ENCODE measurements at places on chromosomes 12 and 14.
A peak's percentile ranks its signal among the peaks of the same experiment; 100 is the strongest.

- DNase-seq = peak; percentile 92
These were observed 7.7 kb downstream of the AHNAK2 start for GRCh38 chr14:104970231-104971068.

DNA sequence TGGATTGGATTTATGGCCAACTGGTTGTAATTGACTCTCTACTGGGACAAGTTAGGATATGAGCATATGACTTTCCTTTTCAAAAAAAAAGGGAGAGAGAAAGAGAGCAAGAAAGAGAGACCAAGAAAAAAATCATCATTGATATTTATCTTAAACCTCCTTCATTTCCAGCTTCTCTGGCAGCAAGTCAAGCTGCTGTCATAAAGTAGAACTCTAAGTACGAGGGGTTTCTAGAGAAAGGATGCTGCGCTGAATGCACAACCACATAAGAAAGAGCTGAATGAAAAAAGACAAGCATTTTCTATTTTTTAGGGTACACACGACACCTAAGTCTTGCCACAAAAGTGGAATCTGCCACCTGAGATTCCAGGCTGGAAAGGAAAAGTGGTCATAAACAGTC lies 182.6 kb downstream of the SLC25A21 start:
- DNase-seq = no peak

- DNase-seq = peak; percentile 33
These were observed 589.5 kb upstream of the TBX3 start for GRCh38 chr12:115273456-115273855.

DNA sequence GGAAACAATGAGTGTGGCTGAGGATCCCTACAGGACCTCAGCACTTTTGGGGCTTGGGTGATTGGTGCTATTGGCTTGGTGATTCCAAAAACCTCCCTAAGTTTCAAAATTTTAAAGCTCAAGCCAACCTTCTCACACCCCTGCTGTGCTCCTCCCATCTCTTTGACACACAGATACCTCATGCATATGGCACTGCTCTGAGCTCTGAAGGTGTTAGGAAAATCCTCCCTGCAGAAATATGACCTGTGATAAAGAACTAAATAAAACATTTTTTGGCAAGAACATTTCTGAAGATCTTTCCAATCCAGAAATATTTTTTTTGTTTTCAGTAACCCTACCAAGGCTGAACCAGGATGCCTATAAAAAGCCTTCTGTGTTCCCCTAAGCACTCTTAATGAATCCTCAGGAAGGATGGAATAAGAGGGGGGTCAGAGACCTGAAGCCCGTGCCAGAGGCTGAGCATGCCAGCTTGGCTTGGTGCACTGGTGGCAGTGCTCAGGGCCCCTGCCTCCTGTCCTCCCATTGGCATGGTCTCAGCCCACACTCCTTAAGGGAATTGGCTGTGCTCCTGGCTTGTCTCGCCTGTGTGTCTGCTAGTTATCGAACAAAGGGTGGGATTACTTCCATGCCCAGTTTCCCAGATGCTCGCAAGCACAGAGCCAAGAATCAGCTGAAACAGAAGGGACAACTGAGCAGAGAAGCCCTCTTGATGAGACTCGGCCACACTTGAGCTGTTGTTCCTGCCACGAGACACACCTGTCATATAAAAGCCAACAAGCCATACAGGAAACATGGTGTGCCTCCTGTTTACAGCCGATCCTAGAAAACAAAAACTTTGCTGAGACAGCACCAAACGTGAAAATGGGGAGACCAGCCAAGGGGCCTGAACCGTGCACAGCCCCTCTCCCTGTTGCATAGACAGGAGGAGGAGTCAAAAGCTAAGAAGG lies 132.7 kb upstream of the EEA1 start:
- no peak for DNase-seq

GRCh38 chr12:124686370-124687173 lies 119.2 kb upstream of the NCOR2 start:
- no peak for DNase-seq

DNA sequence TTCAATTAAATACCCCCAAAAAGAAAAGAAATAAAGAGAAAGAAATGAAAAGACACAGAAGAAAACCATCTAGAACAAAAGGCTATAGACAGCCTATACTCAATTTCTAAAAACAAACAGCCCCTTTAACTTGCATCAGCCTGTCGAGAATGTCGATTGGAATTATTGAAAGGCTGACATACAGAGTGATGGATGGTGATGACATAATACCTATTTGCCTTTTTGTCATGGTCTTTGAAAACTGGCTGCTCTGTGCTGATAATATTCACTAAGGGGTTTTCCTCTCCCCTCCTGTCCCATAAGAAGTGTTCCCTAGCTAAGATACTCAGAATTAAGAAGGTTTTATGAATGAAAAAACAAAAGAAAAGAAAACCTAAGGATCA lies 393.7 kb downstream of the SOX5 start:
- DNase-seq = no peak

- DNase-seq = no peak
These were observed 148.2 kb downstream of the SLC38A6 start for GRCh38 chr14:61129168-61129745.

DNA sequence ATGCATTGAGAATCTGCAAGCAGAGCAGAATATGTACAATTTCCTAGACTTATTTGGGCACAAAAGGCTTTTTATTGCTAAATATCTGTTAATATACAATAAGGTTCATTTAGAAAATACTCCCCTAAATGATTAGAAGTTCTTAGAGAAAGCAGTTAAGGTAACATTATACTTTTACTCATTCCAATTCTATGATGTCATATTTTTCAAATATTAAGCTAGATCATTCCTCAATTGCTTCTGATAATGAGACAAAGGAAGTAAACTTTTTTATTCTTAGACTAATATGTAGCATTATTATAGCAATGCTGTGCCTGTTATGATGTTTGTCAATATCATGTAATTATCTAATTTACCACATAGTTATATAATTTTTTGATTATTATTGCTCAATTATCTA lies 447.0 kb downstream of the SLC16A7 start:
- no peak for DNase-seq

GRCh38 chr12:24360907-24361306 lies 411.4 kb upstream of the SOX5 start:
- DNase-seq = no peak

GRCh38 chr12:77324763-77325468 lies 259.5 kb upstream of the E2F7 start:
- peak; percentile 61 for DNase-seq

DNA sequence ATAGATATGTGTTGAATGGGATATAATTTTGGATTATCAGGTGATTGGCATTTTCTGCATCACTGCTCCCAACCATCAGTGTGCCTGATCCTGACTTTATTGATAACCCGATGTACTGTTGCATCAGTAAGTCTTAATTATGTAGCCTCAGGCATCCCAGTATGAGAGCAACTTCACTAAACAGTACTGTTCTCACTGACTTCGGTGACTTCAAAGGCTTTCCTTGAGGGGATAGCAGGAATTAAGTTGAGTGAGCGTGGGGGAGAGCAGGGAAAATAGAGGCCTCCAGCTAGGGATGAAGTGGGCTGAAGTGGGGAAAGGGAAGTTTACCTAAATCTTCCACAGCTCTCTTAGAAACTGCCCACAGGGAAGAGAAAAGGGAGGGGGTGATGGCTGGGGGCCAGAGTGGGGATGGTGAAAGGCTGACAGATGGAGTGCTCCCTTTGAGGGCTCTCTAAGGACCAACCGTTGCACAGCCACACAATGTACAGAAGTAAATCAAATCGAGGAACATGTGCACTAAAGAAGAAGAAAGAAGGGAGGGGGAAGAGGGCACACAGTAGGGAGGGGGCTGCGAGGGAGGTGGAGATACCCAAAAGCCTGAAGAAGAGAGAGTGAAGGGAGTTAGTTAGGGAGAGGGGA lies 10.7 kb upstream of the NEUROD4 start:
- no peak for DNase-seq

GRCh38 chr14:30767624-30768023 lies 106.7 kb upstream of the COCH start:
- no peak for DNase-seq

- peak; percentile 98 for DNase-seq
These were observed 13.5 kb upstream of the IRF2BPL start for GRCh38 chr14:77041881-77042545.

GRCh38 chr14:65354715-65355114 lies 57.8 kb upstream of the FUT8 start:
- DNase-seq = no peak

GRCh38 chr12:110998165-110998564 lies 77.8 kb upstream of the MYL2 start:
- DNase-seq = no peak

GRCh38 chr14:55977392-55978150 lies 140.6 kb upstream of the PELI2 start:
- DNase-seq = no peak

DNA sequence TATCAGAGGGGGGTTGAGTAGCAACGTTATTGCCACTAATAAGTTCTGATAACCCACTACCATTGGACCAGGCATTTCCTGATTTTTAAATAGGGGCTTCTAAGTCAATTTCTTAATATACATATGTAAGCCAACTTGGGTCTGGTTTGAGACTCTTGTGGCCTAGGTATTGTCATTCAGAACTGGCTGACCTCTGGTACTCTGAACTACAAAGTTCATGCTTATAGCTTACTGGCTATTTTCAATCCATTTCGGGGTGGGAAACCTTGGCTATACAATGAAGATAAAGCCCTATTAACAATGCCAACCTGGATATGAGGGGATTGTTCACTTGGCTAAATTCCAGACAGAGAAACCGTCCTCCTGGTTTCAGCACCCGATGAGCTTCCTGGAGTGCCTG lies 8.7 kb downstream of the DYNLL1 start:
- no peak for DNase-seq

All from AG10803 (cell line).